ENCODE measurements at places on chromosomes 3 and 15.

- DNase-seq, result no peak
These were observed 96.2 kb downstream of the CORO2B start for GRCh38 chr15:68674975-68675374.

DNA sequence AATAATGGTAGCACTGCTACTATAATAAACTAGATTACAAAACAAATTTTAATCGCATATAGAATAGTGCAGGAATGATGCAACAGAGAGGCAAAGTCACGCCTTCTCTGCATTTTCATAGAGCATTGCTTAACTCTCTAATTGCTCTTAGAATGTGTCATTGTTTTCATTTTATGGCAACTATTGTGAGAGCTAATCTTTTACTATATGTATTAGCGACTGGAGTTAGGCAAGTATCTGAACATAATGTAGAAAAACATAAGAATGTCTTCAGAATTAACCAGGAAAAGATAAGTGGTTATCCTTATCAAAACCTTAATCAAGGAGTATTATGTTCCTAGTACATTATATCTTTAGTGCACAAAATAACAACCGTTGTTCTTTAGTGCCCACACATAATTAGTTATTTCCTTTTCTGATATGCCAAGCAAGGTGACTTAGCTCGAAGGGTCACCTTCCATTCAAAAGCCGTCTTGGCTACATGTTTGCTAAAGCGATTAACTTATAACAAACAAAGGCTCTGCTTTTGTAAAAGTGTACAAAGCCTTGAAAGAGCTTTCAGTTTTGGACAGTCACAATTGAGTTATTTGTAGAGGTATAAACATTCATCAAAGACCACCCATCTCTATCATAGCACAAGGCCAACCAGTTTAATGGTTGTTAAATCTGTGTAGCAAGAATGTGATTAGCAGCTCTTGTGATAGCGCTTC is 1328.9 kb downstream of the ROBO2 start:
- no peak for DNase-seq

- DNase-seq, result no peak
These were observed 547.8 kb upstream of the TBL1XR1 start for GRCh38 chr3:177744873-177745606.

GRCh38 chr3:54366839-54367238 is 244.5 kb downstream of the CACNA2D3 start:
- DNase-seq, result no peak

- DNase-seq, result no peak
These were observed 163.1 kb downstream of the WDR76 start for GRCh38 chr15:43989938-43990337.

GRCh38 chr15:78651007-78651406 is 10.0 kb upstream of the CHRNB4 start:
- DNase-seq, result no peak

GRCh38 chr3:177145954-177146353 is 51.3 kb downstream of the TBL1XR1 start:
- DNase-seq, result no peak

DNA sequence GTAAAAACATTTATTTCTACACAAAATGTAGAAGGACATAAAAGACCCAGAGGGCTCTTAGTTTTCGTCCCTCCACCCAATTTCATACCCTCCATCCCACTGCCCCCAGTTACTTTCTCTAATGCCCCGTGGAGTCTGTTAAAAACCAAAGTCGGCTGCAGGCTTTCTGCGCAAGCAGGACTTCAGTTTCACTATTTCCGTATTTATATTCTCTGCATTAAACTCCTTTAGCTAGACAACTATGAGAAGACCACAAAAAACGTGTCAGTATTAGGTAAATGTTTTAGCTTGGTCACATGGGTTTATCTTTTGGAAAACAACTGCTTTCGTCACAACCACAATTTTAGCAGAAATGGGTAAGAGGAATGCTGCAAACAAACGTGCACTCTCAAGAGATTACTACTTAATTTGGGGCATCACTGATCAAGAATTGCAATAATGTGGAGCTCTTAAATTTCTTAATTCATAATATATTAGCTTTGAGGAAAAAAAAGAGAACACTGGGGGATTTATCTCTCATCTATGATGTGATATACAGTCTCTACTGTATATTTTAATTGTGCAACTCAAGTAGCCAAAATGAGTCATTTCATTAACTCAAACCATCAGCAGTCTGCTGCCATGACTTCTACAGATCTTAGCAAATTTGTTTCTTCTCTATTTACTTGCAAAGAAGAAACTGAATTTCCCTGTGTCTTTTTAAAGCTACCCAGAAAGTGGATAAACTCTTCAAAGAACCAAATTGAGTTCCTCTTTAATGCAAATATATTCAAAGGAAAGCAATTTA is 740 bp upstream of the NSMCE3 start:
- no peak for DNase-seq

DNA sequence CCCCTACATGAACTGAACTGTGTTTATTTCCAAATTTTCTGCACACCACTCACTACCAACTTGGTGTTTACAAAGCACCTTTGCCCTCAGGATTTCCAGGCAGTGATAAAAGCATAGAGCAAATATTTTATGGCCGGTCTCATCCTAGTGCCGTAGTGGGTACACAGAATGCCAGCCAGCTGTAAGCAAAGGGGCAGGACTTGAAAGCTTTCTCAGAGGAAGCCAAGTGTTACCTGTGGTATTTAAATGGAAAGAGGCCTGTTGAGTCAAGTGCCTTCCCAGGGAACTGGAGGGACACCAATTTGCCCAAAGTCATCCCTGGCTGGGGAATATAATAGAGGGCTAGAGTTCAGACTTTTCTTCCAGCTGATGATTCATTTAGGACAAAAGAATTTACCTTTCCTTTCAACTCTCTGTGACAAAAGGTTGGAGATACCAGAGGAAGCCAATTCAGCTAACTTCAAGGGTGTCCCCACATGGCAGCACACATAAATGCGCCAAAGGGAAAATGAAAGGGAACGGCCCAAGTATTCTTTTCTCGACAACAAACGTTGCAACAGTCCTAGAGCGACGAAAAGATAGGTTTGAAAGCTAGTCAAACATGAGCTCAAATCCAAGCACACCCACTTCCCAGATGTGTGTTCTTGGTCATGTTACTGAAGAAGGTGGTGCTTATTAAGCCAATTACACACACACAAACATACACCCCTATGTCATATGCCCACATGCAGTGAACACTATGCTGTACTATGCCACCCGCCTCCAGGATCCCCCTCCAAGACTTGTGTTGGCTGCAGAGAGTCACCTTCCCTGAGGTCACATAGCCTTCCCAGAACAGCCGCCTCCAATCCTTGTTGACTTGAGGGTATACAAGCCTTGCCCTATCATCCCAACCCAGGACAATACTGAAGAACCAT is 27.7 kb downstream of the MAGI1 start:
- no peak for DNase-seq

DNA sequence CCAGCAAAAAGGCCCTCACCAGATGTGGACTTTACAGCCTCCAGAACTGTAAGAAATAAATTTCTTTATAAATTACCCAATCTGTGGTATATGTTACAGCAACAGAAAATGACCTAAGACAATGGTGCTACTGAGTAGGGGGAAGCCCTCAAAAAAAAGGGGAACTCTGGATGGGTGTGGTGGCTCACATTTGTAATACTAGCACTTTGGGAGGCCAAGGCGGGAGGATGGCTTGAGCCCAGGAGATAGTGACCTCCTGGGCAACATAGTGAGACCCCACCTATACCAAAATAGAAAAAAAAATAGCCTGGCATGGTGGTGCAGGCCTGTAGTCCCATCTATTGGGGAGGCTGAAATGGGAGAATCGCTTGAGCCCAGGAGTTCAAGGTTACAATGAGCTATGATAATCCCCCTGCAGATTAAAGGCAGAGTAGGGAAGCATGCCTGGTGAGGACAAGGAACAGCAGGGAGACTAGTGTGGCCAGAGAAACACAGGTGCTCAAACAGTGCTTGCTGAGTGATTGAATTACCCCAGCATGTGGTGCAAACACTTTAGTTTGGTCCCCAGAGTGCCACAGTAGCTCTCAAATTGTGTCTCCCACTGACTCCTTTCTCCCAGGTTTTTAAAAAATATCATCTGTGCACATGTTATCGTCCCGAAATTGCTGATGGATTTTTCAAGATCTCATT is 13.9 kb upstream of the USP3 start:
- peak; percentile 26 for DNase-seq

DNA sequence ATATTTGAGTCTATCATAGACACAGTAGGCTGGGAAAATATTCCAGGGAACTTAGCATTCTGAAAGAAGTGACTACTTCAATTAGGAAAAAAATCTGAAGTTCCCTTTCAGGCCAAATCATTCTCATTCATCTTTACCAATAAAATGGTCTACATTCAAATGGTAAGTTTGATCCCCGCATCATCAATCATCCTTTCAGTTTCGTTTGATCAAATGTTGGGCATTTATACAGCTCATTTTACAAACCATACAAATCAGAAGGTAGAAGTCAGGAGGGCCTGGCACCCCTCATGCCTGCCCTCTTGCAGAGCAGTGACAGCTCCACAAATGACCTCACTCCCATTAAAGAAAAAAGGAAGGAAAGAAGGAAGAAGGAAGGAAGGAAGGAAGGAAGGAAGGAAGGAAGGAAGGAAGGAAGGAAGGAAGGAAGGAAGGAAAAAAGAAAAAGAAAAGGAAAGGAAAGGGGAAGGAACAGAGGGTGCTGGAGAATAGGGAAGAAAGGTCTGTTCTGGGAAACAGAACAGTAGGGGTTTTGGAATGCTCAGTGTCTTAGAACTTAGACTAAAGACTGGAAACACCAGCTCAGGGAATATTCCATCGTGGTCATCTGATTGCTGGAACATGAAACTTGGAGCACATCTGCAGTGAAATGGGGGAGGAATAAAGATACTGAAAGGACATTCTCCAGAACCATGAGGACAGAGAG is 86.1 kb downstream of the XXYLT1 start:
- DNase-seq, result no peak

DNA sequence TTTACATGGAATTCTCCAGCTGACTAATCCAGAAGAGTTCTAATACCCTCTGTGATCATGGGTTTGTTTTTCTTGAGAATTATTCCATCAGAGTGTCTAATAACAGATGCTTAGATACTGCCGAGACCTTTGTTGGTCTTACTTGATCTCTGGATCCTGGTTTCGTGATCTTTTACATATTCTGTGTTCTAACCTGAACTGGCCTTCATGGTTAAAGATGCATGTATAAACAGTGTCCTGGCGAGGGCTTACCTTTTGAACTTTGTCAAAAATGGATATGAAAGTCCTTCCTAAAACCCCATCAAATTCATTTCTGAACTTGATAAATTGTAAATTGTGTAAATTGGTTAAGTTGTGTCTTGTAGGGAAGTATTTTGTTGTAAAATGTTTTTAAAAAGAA is 24.8 kb downstream of the UBE2Q2 start:
- DNase-seq, result no peak

DNA sequence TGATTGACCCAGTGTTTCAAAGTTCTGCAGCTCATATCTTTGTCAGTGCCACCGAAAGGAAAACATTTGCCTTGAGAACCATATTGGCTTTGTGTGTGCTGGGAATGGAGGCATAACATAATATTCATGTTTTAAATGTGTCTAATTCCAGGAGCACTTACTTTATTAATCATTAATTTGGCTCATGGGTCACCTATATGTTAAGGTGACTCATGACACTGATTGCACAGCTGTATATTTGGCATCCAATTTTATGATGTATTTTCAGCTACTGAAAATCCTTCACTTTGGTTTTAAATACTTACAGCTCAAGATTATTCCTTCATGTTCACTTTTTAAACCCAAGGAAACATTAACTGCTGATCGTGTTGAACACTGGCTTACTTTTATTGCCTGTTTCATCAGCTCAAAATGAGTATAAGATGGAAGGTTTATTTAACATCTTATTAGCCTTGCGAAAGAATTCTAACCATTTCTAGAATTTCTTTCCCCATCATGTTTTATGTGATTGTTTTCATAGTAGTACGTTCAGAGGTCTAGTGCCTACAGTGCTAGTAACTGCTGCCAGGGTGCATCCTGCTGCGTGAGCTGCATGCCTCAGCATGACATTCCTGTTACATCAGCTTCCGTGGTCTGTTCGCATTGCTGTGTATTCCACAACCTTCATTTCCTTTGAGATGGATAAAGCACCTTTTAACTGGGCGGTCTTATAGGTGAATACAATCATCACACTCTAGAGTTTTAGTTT is 63.7 kb downstream of the LRCH3 start:
- no peak for DNase-seq

DNA sequence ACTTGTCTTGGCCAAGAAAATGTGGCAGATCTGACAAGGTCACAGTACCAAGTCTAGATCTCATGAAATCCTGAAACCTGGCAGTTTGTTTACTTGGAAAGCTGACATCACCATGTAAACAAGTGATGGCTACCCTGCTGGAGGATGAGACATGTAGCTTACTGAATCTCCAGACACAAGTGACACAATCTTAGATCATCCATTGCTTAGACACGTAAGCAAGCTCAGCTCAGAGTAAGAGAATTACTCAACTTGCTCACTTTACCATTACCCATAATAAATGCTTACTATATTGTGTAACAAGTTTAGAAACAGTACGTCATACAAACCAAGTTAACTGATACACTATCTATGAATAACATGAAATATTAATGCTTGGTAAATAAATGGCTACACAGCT is 263.8 kb downstream of the TBC1D5 start:
- no peak for DNase-seq

- no peak for DNase-seq
These were observed 260.9 kb upstream of the HES1 start for GRCh38 chr3:193874997-193875593.

GRCh38 chr15:47866446-47866845 is 149.1 kb downstream of the SEMA6D start:
- no peak for DNase-seq

- DNase-seq, result no peak
These were observed 62.5 kb upstream of the LRRC3B start for GRCh38 chr3:26560081-26560480.
